ENCODE measurements at places on chromosomes 12 and 14.

DNA sequence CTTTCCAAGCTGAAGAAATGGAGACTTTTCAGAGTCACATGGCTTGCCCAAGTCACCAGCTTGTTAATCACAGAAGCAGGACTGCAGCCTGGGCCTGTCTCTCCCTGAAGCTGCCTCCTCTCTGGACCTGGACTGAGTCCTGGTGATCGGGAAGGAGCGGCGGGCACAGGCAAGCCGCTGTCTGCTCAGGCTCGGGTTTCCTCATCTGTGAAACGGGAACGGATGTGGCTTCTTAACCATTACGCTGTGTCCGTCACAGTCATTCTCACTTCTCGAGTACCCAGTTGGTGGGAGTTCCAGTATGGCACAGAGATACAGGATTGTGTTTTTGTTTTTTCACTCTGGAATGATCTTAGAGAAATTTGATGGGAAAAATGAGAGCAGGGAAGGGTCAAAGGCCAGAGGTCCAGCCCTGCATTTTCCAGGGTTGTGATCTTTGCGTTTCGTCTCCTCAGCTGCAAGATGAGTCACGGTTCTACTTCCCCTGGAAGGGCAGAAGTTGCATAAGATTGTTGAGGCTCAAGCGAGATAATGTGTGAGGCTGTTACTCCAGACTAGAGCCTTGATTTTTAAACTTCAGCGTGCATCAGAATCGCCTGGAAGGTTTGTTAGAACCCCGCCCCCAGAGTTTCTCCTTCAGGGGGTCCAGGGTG is 7.6 kb upstream of the LRTM2 start:
- DNase-seq, result no peak

GRCh38 chr14:20546877-20547276 is 14.0 kb downstream of the RNASE9 start:
- no peak for DNase-seq

- DNase-seq, result no peak
Observed at GRCh38 chr12:90100579-90100978, 391.9 kb upstream of the ATP2B1 start.

GRCh38 chr14:69711881-69712560 is 54.9 kb upstream of the SRSF5 start:
- peak; percentile 77 for DNase-seq

- no peak for DNase-seq
Observed at GRCh38 chr14:63478010-63478409, 65.2 kb downstream of the PPP2R5E start.

DNA sequence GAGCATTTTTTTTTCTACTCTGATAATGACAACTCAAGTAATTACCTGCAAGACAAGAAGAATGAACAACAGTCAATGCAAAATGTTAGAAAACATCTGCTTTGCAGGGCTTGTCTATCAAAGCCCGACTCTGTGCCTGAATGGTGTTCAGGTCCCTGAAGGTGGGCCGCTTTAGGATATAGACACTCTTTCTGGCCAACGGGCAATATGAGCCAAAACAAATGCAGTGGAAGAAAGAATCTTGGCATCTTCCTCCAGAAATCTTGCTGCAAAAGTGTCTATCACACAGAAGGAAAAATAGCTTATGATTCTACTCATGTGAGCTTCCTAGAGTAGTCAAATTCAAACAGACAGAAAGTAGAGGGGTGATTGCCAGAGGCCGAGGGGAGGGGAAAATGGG is 32.7 kb downstream of the FOS start:
- DNase-seq, result no peak

GRCh38 chr14:104568620-104569019 is 10.9 kb upstream of the C14orf180 start:
- no peak for DNase-seq

GRCh38 chr12:5614256-5614655 is 182.3 kb downstream of the NTF3 start:
- no peak for DNase-seq

DNA sequence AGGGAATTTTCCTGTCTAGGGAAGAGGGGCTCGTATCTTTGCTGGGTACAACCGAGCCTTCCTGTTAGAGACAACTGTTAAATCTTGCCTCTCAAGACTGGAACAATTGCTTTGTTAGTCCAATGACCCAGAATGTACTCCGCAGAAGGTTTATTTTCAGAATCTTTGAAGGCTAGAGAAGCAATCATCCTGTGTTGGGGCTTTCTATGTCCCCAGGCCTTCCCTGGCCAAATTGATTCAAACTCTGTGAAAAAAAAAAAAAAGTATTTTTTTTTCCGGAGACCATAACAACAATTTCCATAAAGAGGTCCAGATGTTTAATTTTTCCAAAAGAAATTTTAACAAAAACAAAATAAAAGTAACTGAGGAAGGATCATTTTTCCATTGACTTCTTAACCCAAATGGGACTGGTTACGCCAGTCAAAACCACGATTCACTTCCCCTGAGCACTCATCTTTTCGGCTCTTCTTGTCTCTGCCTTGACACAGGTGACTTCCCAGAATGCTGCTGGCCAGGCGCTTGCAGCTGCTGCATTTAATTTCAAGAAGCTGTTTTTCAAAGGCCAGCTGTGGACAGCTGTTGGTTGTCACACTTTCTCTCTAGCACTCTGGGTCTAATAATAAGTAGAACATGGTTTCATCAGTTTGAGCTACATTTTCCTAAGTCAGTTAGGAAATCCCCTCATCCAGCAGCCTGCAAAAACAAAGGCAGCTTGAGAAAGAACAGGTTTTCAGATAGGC is 81.6 kb upstream of the MANSC4 start:
- no peak for DNase-seq

- DNase-seq, result peak; percentile 14
Observed at GRCh38 chr14:93759719-93760307, 28.5 kb downstream of the PRIMA1 start.

DNA sequence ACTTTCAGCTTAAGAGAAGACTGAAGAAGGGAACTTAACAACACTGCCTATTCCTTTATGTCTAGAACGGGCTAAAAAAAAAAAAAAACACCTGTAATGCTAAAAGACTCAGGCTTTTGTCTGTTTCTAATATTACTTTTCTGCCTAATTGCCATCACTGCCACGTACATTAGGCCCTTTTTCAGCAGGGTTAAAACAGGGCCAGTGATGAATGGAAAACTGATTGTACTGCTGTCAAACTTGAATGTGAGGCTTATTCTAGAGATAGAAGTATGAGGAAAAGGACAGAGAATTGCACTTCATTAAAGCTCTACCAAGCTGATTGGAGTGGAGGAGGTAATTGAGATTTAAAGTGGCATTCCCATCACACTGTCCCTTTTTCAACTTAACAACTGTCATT is 535.8 kb downstream of the PRKD1 start:
- no peak for DNase-seq

DNA sequence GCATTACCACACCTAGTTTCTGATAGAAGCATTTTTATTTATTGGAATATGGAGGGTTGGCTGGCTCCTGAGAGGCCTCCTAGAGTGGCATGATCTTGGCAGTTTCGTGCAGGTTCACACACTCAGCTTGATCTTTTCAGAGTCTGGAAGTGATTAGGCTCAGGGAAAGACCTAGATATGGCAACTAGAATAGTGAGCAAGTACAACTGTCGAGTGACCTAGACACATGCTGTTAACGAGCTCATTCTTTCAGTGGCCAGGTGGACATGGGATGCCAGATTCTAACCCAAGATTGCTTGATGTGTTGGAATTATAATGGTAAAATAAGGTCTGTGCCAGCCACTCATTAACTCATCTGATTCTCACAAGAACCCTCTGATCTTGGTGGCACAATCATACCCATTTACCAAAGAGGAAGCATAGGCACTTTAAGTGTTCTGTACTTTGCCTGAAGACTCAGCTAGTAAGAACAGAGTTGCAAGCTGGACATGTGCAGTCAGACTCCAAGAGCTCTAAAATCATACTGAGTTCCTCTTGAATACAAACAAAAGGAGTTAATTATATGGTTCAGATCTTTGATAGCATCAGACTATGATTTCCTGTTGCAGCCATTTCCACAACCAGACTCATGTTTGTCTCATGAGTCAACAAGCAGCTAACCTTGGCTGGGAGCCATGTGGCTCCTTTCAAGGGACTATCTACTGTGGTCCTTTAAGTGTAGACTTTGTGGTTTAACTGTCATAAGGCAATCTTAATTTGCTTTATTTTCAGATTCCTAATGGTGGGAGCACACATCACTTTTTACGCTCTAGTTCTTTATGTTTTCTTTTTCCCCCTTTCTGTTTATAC is 144.2 kb downstream of the PLEKHA5 start:
- peak; percentile 80 for DNase-seq

DNA sequence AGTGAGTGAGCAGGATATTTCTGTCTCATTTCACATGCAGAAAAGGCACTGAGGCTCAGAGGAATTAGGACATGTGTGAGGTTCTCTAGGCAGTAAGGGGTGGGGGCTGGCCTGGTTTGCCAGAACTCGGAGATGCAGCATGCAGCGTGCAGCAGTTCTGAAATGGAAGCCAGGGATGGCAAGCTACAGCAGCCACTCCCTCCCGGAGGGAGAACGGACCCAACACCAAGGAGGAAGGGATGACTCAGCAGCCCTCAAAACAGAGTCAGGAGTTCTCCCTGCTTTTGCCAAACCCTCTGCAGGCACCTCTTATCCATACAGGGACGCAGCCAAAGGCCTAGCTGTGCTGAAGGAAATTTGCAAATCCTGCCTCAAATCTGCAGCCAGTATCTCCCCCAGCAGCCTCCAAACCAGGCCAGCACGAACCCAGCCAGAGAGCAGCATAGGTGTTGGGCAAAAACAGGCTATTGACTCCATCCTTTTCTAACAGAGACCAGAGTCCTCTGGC is 10.3 kb upstream of the SERPINA3 start:
- peak; percentile 75 for DNase-seq

DNA sequence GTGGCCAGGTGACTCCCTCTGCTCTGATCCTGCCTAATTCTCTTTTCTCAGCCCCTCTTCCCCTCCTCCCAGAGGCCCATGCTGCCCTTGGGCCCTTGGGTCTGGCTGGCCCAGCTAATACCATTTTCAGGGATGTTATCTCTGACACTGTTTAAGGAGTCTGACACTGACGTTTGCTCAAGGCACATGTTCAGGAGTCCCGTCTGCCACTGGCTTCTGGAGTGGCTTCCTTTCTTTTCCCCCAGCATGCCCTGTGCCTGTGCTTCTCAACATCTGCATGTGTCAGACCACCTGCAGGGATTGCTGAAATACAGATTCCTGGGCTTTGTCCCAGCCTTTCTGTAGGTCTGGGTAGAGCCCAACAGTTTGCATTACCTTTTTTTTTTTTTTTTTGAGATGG is 128.9 kb downstream of the BCL11B start:
- no peak for DNase-seq

- DNase-seq, result no peak
Observed at GRCh38 chr14:22478247-22478646, 110.8 kb downstream of the DAD1 start.

GRCh38 chr12:72464471-72464870 is 192.3 kb downstream of the TRHDE start:
- no peak for DNase-seq

DNA sequence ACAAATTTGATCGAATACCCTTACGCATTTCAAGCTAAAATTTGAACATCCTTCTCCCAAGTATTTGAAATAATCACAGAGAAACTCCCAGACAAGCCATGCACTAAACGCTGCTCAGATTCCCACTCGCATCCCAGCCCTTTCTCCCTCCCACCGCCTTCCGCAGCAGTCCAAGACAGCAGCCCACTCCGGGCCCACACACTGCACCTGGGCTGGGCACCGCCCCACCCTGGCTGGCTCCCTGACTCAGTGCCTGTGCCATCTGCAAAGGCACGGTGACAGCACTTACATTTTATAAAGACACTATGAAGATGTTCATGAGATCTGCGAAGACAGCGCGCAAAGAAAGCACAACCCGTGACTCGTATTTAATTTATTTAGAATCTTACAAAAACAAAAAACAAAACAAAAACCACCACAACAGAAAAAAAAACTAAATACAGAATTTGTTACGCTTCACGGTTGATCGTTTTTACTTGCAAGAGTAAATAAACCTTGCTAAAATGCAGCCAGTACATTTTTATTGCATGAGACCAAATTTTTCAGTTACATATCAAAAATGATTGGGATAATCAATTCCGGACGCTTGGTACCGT is 17.2 kb upstream of the CDK2AP1 start:
- no peak for DNase-seq

- no peak for DNase-seq
Observed at GRCh38 chr12:42638697-42639096, 49.2 kb upstream of the PRICKLE1 start.

GRCh38 chr14:81363746-81364378 is 36.3 kb downstream of the STON2 start:
- DNase-seq, result no peak

GRCh38 chr14:101907619-101908018 is 56.8 kb upstream of the DYNC1H1 start:
- no peak for DNase-seq

DNA sequence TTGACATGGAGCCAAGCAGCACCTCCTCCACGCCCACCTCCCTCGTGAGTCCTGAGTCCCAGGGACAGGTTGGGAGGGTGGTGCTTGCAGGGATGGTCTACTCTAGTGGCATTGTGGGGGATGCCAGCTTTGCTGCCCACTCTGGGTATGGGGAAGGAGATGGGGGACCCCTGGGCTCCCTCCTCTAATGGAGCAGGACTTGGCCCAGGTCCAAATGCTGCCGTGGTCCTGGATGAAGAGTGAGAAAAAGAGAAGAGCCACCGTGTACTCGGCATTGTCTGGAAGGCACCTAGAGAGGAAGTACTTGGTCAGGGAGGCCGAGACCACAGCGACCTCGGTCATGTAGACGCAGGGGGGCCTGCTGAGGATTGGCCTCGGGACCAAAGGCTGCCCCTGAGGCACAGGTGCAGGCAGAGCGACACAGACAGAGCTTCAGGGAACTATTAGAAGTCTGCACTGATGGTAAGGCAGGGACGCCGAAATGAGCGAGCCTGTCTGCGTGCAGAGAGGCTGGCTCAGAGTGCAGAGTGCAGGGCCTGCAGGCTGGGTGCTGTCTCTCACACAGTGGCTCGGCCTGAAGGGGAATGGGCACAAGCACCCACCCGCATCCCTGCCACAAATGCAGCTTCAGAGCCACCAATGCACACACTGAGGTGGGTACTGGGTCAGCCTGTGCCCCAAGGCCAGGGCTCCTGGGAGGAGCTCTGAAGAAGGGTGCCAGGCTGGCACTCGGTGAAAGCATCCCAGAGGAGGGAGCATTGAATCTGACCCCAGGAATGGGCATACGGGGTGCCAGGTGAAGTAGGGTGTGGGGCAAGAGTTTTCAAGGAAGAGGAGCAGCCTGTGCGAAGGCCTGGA is 17.4 kb downstream of the NGB start:
- DNase-seq, result no peak

GRCh38 chr14:54173802-54174201 is 217.2 kb upstream of the BMP4 start:
- DNase-seq, result peak; percentile 38

DNA sequence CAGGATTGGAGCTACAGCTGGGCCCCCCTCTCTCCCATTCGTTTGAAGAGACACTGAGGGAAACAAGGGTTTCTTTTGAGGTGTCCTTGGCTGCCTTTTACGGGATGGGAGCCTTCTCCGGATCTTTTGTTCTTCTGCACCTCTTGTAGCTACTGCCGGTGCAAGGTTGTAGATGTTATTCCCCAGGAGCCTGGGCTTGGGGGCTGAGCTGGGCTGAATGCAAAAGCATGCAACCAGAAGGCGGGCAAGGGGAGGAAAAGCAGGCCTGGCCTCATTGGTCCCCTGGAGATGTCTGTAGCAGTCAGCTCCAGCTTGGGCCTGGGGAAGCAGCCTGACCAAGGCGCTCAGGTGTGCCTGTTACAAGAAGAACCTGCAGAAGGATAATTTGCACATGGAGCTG is 110.3 kb downstream of the GCH1 start:
- no peak for DNase-seq
